ENCODE measurements at places on chromosomes 6 and 20.

- no peak for DNase-seq
Observed at GRCh38 chr6:100134703-100135102, 140.7 kb upstream of the MCHR2 start.

DNA sequence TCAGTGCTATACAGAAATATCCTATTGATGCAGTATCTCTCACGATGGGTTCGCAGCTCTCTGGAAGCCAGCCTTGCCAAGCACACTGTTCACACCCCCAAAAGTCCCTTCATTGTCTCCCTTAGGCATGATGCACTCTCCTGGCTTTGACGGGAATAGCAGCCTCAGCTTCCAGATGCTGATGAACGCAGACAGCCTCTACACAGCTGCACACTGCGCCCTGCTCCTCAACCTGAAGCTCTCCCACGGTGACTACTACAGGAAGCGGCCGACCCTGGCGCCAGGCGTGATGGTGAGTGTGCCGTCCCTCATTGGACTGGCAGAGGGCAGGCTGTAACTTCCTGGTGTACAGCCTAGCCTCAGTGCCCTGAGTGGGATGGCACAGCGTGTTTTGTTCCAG, 60.0 kb upstream of the PBOV1 start:
- no peak for DNase-seq

DNA sequence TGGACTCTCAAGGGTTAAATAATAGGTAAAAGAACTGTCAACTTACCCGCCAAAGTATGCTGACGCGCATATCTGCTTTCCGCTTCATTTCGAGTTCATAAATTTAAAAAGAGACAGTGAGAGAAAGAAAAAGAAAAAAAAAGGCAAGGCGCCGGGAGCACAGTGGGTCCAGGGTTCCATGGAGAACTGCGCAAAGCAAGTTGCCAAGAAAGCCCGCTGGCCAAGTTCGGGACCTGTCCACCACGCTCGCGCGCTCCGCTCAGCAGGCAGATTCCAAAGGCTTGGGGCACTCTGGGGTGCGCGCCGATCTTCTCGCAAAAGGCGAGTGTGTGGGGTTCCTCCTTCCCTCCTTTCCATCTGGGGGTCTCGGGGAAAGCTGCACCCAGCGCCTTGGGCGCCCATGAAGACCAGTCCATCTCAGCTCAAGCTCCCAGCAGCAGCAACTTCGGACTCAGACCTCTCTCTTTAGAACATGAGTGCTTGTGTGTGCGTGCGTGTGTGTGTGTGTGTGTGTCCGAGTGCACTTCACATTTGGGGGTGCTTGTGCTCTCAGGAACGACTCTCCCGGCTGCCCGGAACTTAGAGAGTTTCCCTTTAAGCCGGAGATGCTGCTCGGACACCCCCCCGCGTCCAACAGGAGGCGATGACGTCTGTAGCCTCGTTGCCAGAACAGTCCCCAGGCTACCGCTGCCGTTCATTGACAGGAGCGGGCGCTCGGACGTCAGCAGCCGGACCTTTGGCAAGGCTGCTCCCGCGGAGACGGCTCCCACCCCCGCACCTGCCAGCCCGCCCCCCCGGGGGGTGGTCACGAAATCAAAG, 180.0 kb downstream of the TBXT start:
- no peak for DNase-seq

DNA sequence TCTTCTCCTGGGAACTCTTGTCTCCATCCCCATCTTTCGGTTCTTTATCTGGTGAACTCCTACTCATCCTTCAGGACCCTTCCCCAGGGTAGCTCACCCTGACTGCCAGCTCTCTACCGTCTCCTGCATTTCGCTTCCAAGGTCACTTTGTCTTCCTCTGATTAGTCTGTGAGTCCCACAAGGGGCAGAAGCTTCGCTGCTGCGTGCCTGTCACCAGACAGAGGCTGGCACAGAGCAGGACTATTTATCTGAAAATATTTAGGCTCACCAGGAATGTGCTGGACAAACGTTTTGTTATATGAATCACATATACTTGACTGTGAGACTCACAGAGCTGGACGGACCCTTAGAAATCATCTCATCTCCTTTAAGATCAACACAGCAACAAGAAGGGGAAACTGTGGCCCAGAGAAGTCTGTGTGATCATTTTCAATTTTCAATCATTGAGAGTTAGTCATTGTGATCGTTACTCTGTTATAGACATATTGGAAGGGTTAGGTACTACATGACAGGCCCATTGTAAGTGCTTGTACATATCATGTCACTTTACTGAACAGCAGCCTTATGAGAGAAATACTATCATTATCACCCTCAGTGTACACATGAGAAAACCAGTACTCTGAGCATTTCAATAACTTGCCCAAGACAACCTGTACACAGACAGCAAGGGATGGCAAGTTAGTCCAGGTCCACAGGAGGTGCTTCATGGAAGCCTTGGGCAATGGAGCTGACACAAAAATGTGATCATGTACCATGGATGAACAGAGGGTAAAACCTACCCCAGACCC, 51.4 kb downstream of the JPH2 start:
- DNase-seq = no peak

GRCh38 chr20:63968928-63969760, 586 bp downstream of the ZNF512B start:
- peak; percentile 64 for DNase-seq

DNA sequence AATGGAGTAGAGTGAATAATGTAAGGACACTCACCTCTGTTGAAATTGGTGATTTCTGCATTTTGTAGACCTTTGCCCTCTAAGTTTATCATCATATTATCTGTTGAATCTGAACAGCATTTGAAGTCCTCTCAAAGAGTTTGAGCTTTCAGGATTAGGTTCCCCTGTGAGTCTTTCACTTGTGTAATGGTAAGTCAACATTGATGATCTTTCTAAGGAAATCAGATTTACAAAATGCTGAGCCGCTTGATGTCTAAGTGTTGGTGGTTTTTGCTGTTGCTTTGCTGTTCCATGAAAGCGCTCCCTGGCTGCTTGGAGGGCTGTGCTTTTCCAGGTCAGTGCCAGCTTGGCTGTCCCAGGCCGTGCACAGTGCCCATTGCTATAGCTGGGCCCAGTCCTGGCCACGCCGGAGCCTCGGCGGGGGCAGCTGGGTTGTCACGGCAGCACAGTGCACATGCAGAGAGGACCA, 33.8 kb upstream of the KIF25 start:
- DNase-seq = no peak

DNA sequence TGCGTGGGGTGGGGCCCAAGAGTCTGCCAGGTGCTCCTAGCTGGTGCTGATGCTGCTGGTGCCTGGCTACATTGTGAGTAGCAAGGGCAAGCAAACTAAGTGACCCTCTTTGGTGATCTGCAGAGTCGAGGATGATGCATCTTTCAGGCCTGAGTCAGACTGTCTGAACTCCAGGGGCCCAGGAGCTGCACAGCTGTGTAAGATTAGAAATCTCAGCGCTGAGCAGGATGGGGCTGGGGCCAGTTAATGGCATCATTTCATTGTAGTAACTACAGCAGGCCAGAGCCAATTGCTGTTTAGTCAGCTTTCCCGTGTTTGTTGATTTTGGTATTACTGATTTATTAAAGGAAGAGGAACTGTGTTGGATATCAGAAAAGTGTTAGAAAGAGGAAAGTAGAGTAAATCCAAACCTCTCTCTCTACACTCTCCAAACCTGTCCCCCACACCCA, 365.2 kb downstream of the PAX1 start:
- DNase-seq = no peak

DNA sequence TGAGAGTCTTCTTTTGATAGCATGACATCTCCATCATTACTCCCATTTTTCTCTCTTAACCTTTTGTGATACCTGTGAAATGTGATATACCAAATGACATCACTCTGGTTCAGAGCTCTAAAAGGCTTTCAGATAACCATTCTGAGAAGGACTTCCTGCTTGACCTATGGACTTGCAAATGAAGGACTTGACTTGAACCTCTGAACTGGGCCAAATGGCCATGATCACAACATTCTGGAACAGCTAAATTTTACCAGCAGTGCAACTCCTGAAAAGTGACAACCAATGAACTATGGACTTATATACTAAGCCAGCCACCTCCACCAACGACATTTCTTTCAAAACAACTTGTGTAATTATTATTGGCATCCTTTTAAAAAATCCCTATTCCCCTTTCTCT, 1085.8 kb upstream of the CITED2 start:
- no peak for DNase-seq

DNA sequence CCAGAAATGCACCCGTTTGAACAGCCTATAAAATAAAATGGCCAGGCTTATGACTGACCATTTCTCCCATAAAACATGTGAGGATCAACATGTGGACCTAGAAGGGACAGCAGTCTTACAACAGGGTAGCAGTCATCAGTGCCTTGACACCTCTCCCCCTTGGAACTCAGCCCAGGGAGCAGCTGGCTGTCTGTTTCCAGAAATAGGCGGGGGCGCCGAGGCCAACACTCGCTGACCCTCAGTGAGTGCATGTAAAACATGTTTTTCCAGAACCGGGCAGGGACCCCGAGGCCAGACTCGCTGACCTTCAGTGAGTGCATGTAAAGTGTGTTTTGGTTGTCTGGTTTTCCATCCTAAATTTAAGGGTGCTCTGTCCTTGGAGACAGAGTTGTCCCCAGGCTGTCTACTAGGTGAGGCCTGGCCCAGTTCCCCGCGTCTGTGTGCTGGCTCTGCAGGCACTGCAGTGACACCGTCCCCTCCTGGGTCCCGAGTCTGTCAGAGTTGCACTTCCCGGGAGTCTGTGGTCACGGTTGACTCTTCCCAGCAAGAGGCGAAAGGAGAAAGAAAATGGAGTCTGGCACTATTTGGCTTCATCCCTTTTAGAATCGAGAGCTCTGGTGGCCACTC, 19.8 kb upstream of the ADRM1 start:
- DNase-seq = no peak

- no peak for DNase-seq
Observed at GRCh38 chr6:53795340-53795701, 516 bp downstream of the LRRC1 start.

DNA sequence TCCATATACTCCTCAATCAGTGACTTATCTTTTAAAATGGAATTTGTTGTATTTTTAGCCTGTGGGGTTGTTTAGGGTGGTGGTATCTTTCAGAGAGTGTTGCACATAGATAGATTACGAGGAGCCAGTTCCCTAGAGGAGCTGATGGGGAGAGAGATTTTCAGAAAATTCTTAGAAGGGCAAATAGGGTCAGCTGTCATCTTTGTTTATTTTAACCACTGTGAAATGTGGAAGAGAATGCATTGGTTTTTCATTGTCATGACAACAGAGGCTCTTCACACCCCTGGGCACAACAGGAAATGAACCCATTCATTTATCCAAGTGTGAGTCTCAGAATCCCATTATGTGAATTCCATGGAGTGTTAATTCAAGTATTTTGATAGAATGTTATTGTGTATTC, 188.4 kb downstream of the JARID2 start:
- DNase-seq = no peak

- peak; percentile 86 for DNase-seq
Observed at GRCh38 chr6:166707045-166707444, 80.0 kb upstream of the RPS6KA2 start.

GRCh38 chr20:6665161-6665560, 102.3 kb upstream of the BMP2 start:
- DNase-seq = no peak

- DNase-seq = no peak
Observed at GRCh38 chr6:137711972-137712371, 155.1 kb upstream of the TNFAIP3 start.
